ENCODE measurements at places on chromosomes 1 and 21. TPM values are rescaled to one million over a fixed set of nuclear protein-coding genes. Genes with fewer than 3 reads are reported as not detected.

IARS2 gene
- total RNA-seq, result 162 TPM

TFAP2E gene
- total RNA-seq, result 1.4 TPM

CENPF gene
- 101 TPM for total RNA-seq

ATP1A2 gene
- not detected for total RNA-seq

LCE1A gene
- total RNA-seq, result not detected

LRRC39 gene
- total RNA-seq, result 0.84 TPM

PSRC1 gene
- 33.8 TPM for total RNA-seq

SPRR1A gene
- total RNA-seq, result not detected

WDTC1 gene
- 23.7 TPM for total RNA-seq

DNALI1 gene
- total RNA-seq, result not detected

IGSF9 gene
- total RNA-seq, result 19.9 TPM

PTPRF gene
- 100 TPM for total RNA-seq

CAPN9 gene
- not detected for total RNA-seq

NGF gene
- 0.86 TPM for total RNA-seq

TCP10L gene
- total RNA-seq, result 2.1 TPM

LCE2B gene
- total RNA-seq, result not detected

EIF2D gene
- total RNA-seq, result 107 TPM

RALGPS2 gene
- 19.3 TPM for total RNA-seq

FAM131C gene
- total RNA-seq, result 9.8 TPM

FCRL2 gene
- not detected for total RNA-seq

EXO1 gene
- 53.6 TPM for total RNA-seq

TAS1R2 gene
- not detected for total RNA-seq

TCHHL1 gene
- total RNA-seq, result not detected

LMX1A gene
- not detected for total RNA-seq

KRTAP11-1 gene
- total RNA-seq, result not detected

OTUD7B gene
- total RNA-seq, result 11.5 TPM

CBS gene
- 8.9 TPM for total RNA-seq

C1QA gene
- total RNA-seq, result not detected

THEM5 gene
- not detected for total RNA-seq

Measured in PC-3 (cell line).